MG63 (cell line): ENCODE measurements at places on chromosomes 12 and 14. TPM values are rescaled to one million over a fixed set of nuclear protein-coding genes. Genes with fewer than 3 reads are reported as not detected.

PZP gene
- not detected in 2 replicates for total RNA-seq

GPRC5D gene
- not detected in 2 replicates for total RNA-seq

FCF1 gene
- 44.2 and 92.7 TPM in 2 replicates for total RNA-seq

DNA sequence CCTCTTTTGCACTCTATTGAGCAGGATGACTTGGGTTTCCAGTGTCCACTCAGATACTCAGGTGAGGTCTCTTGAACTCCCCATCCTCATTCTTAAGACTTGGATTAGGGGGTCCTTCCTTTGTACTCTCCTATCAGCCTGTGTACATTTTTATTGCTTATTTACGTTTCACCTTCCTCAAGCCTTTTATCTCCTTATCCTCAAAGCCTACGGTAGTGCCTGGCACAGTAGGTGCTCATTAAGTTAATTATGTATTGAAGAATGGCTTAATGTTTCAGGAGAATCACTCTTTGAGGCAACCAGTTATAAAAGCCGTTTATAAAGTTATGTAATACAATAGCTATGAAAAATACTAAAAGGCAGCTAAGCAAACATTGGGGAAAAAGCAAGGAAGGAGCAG, 315.7 kb downstream of the NPAS3 start:
- no peak for DNase-seq

GRCh38 chr14:99415496-99416281, 65.0 kb downstream of the SETD3 start:
- peak; percentile 12 for DNase-seq

DNA sequence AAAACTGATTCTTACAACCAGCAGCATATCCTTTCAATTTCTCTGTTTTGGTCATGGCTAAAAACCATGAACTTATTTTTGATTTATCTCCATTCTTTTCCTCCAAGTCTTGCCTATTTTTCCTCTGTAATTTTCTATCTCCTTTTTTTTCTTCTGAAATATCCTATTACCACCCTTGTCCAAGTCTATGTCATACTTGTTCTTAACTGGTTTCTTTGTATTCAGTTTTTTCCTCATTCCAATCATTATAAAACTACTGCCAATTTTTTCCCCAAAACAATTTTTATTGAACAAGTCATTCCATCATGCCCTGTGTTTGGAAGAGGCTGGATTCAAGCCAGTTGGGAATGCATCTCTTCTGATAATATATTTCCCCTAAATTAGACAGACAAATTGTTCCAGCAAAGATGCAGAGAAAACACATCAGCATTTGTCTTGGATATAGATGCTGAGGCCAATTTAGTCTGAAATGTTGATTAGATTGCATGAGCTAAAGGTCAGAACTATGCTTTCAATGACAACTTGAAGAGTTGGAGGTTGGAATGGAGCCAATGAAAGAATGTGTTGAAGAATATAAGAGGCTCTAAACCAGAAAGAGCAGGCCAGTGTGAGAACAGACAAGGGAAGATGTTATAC, 30.7 kb downstream of the OTOGL start:
- peak; percentile 15 for DNase-seq

DNA sequence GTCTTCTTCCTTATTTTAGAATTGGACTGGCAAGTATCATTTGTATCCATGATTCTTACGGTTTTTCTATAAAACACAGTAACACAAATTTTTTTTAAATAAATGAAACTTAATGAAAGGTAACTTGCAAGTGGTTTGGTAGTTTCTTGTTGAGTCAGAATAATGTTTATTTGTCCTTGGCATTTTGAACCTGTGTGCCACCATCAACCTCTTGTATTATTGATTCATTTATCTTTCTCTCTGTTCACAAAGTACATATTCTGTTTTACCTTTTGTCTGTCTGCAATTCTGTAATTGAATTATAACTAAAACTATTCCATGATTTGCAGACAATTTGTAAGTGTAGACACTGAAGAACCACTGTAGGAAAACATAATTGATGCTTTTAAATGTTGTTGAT, 54.7 kb downstream of the MIPOL1 start:
- no peak for DNase-seq

GRCh38 chr12:574475-575128, 88.6 kb downstream of the NINJ2 start:
- no peak for DNase-seq

DNA sequence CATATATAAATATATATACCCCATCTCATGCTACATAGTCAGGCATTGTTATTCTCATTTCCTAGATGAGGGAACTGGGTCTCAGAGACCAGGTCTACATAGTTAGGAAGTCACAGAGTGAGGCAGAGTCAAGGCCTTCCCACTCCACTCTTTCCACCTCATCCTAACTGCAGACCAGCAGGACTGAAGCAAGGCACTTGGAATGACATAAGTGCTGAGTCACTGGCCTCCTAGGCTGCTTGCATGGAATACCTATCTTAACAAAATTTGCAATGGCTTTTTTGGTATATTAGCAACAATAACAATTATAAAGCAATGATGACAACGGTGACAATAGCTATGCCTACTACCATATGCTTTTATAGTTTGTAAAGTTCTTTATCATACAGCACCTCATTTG, 5.4 kb upstream of the ANO4 start:
- peak; percentile 17 for DNase-seq

- no peak for DNase-seq
Observed at GRCh38 chr14:68416171-68416570, 376.7 kb downstream of the ZFP36L1 start.

DNA sequence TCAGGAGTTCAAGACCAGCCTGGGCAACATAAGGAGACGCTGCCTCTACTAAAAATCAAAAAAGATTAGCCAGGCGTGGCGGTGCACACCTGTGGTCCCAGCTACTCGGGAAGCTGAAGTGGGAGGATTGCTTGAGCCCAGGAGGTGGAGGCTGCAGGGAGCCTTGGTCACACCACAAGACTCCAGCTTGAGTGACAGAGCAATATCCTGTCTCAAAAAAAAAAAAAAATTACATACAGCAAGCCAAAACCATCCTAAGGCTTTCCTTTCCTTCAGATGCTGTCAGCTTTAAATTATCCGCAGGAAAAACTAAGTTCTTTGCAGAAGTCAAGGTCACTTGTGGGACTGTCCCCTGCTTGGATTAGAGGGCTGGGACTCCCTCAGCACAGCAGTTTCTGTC, 1.3 kb downstream of the CS start:
- no peak for DNase-seq

DNA sequence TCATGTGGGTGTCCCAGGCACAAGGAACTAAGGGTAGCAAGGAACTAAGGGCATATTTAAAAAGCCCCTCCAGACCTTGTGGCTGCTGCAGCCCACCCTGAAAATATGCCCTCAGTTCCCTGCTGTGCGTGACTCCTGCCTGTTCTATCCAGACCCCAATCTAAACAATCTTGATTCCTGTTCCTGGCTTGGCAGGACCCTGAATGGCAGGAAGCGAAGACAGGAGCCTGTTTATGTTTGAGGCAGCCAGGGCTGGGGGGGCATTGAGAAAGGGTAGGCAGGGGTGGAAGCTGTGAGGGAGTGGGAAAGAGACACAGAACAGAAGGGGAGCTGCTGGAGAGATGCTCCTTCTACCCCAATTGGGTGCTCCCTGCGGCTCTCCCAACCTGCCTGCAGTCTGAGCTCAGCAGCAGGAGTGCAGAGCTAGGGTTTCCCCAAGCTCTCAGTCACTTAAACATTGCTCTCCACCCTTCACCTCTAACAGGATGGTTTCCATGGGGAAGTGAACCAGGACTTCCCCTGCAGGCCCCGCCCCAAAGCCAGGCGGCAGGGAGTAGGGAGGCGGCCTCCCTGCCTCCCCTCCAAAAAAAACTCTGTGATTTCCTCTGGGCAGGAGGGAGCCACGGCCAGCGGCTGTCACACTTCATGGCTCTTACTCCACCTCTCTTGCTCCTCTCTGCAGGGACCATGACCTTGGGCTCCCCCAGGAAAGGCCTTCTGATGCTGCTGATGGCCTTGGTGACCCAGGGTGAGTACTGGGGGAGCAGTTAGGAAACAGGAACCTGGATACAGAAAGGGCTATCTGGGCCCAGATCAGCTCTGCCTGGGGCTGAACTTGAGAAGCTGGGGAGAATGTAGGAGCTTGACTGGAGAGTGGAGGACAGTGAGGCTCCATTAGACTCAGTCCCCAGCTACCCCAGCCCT, 4.7 kb downstream of the ACVRL1 start:
- DNase-seq, result peak; percentile 45

DNA sequence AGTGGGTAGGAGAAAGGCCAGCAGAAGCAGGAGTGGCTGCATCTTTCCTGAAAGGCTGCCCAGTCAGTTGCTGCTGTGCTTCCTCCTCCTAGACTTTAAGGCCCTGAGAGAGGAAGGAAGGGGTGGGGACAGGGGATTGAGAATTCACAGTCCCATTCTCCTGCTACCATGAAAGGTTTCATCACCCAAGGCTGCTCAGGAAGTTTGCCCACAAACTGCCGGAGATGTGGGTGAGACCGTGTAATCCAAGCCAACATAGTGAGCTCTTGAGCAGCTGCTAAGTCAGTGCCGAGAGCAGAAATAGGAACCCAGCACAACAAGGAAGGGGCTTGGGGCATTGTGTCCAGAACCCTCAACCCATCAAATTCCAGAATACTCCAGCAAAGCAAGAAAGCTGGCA, at the start of gene CTSG:
CTSG (minus strand) TSS at position 69 of the 400 bp plus-strand sequence; CDS start at position 42, 27 bp downstream.
- no peak for DNase-seq

DNA sequence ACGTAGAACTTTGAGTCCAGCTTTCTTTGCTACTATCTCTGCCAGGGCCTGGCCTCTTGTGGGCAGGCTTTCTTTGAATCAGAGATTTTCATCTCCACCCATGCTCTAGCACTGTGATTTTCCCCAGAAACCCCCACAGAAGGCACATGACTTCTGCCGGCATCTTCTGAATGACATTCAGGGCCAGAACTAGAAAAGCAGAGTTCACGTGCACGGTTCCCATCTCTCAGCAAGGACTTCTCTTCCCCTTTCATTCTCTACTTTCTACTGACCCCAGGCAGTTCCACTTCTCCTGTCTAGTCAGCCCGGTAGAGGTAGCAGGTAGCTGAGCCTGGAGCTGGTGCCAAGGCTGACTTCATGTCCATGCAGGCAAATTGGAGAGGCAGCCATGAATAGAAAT, 26.9 kb downstream of the BATF start:
- DNase-seq, result no peak

- DNase-seq, result no peak
Observed at GRCh38 chr14:22896760-22897159, 13.7 kb downstream of the REM2 start.

DNA sequence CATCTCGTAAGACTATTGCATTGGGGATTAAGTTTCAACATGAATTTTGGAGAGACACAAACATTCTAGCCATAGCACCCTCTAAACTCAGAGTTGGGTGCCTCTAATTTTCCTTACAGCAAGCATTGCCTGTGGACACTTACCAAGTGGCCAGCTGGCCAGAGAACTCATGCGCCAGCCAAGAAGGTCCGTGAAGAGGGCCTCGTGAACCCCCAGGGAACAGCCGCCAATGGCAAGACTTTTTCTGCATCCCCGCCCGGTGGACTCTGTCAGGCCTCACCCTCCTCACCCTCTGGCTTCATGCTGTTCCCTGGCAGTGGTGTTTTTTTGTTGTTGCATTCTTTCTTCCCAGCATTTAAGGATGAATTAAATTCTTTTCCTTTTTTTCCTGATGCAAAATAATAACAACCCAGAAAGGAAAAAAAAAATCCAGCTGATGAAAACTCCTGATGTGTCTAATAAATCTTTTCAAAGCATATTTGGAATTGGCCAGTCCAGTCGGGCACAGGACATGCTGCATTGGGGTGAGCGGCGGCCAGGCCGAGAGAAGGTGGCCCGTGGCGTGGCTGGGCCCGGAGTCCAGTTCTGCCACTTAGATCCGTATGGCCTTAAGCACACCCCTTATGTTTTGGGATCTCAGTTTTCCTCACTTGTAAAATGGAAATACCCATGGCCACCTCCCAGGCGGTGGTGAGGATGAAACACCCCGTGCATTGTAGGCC, 191.9 kb upstream of the DIO3 start:
- no peak for DNase-seq

DNA sequence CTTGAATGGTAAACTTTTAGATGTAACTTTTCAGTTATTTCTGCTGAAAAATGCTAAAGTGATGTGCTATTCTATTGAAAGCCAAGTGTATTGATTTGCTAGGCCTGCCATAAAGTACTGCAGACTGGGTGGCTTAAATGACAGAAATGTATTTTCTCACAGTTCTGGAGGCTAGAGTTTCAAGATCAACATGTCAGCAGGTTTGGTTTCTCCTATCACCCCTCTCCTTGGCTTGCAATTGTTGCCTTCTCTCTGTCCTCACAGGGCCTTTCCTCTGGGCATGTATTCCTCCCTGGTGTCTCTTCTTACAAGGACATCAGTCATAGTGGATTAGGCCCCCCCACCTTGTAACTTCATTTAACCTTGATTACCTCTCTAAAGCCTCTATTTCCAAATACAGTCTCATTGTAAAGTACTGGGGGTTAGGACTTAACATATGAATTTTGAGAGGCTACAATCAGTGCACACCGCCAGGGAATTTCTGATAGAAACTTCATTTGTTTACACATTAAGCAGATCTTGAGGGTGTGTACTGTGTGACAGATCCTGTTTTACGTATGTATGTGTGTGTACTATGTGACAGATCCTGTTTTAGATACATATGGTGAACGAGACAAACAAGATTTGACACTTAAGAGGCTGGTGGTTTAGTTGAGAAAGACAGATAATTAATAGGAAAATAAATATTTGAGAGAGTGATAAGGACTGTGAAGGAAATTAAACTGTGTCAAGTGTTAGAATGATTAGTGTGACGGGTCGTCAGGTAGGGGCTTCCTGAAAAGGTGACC, 49.5 kb downstream of the ADIPOR2 start:
- DNase-seq, result no peak

GRCh38 chr14:79809849-79810612, 401.3 kb downstream of the DIO2 start:
- DNase-seq, result no peak

DNA sequence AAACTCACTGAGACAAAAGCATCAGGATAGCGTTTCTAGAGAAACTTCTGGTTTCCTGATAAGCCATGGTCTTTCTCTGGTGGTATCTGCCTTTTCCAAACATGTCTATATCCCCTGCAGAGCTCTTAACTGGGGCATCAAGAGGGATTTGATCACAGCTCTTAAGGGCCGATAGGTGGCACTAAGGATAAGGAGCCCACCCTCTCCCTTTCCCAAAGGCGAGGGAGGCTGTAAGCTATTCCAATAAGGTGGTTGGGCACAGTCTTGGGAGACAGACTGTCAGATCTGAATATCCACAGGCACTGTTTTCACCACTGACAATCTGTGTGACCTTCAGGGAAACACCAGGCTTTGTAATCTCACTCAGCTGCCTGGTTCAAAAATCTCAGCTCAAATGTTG, 206.0 kb downstream of the ADGRD1 start:
- no peak for DNase-seq

- no peak for DNase-seq
Observed at GRCh38 chr12:117050060-117050459, 49.2 kb downstream of the TESC start.

GRCh38 chr14:94367347-94368242, 20.8 kb downstream of the SERPINA1 start:
- no peak for DNase-seq

DNA sequence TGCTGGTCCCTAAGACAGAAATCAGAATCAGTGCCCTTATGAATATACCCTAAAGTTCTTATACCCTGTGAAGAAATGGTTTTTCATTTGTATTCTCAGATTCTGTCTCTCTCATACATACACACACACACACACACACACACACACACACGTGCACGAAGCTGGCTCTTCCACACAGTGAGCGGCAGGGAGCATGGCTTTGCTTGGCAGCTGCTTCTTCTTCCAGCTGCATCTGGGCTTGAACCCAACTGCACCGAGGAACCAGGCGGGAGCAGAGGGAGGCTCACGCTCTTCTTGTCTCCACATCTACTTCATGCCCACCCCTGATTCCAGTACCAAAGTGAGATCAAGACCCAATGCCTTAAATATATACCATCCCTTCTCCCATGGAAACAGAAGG, 19.4 kb downstream of the GRIN2B start:
- peak; percentile 65 for DNase-seq

GRCh38 chr12:108400056-108400455, 60.9 kb upstream of the CMKLR1 start:
- DNase-seq, result no peak
